Stimulated activated CD8-positive, alpha-beta memory T cell treated with anti-CD3 and anti-CD28 coated beads, Interleukin-15, amount 100 ng/mL, for 24 hours (primary cell): ENCODE measurements at places on chromosomes 4 and X.

- no peak for DNase-seq
These were observed 16.0 kb downstream of the DIAPH2 start for GRCh38 chrX:96700625-96701024.

DNA sequence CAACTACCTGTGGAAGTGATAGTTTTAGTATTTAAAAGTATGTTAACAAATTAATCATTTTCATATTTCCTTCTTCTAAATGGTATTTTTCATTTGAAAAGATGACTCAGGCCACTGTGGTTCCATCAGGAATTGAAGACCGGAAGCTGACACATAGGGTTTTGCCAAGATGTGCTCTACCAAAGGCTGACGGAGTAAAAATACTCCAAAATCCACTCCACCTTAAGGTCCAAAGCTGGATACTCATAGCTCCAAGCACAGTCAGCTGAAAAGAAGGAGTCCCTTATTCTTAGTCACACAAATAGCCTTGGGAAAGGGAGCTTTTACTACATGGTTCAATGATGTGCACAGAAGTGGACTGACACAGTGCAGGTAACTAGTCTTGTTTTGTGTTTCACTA, 472.0 kb downstream of the ARAP2 start:
- no peak for DNase-seq

GRCh38 chrX:151680805-151681204, 14.5 kb upstream of the PRRG3 start:
- DNase-seq: peak; percentile 35

DNA sequence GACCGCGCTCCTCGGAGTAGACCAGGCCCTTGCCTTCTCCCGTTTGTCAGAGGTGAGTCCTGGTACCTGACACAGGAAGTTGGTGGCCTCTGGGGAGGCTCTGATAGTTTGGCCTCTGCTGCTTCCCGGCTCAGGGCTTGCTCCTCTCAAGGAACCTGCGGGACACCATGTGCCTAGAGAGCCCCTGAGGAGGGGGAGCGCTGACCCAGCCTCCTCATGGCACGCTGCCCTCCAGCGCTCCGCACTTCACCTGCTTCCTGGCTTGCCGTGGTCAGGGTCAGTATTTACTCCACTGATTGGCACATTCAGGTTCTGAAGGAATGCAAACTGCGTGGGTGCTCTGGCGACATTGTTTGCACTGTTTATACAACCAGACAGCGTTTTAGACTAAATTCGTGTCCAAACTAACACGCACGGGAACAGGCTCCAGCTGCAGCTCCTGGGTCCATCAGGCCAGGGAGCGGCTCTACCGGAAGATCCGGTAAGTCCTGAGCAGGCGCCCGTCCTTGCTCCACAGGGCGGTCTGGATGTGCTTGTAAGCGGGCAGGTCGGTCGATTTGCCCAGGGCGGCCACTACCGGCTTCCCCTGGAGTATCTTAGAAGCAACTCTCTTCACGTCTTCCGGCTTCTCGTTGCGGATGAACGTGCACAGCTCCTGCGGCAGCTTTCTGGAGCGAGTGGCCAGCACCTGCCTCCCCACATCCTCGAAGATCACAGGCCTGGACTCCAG, 121.6 kb upstream of the GRID2 start:
- DNase-seq: no peak

DNA sequence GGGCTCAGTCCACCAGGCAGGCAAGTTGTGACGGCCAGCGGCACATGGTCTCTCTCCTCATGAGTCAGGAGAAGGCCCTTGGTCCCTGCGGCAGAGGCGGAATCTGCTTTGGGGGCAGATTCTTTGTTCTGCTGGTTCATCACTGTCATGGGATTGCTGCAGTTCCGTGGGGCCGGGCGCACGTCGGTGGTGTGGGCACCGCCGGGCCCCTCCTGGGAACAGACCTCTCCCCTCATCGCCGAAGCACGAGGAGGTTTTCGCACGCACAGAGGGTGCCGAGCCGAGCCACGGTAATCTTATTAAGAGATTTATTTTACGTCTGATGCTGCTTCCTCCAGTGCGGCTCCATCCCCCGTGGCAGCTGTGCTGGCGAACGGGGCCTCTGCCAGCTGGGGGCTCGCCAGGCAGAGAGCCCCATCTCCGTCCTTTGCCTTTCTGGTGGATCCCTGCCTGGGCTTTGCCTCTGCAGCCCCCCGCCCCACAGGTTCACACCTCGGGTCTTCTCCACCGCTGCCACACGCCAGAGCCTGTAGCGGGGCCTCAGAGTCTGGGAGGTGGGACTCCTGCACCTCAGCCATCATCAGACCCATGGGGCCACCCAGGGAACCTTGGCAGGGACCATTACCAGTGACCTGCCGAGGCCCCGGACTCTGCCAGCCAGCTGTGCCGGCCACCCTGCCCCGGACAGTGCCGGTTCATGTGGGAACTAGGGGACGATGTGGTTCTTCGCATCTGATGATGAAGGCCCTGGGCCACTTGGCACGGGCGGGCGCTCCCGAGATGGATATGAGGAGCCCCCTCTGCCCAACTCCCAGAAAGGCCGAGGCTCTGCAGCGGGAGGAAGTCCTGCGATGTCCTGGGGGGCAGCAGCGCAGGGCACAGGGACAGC, 86.7 kb upstream of the NKX1-1 start:
- no peak for DNase-seq

- DNase-seq: no peak
These were observed 542.8 kb downstream of the GALNTL6 start for GRCh38 chr4:172356016-172356415.

- DNase-seq: no peak
These were observed 78.5 kb downstream of the SCLT1 start for GRCh38 chr4:129014566-129015509.

GRCh38 chrX:46710425-46710824, 48.5 kb downstream of the SLC9A7 start:
- DNase-seq: no peak

DNA sequence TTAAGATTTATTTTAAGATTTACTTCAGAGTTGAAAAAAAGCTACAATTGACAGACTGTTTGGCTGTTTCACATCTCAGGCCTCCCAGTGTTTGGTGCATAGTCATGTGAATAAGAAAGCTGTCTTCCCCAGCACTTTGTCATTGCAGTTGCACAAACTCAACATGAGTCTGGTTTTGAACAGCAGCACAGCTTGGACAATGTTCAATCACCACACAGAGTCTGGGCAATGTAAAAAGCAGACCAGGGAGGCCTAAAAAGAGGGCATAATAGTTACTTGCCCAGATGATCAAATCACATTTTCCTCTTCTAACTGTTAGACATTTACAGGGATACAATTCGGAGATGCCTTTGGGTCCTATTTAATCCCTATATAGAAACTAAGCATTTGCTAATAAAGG, 1055.0 kb downstream of the RPA4 start:
- no peak for DNase-seq

DNA sequence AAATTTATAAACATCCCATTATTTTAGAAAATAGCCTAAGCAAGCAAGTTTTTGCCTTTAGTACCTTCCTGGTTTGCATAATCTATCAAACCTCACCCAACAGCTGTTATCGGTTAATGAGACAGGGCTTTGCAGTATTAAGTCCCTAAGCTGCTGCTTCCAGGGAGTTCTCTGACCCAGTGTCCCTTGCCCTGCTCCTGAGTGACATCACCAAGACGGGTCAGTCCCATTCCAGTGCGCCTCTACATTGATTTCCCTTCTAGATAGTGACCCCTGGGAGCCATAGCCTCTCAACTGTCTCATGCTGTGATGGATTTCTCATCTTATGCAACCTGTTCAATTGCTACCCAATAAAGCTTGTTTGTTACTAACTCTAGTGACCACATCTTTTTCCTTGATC, 410.4 kb downstream of the SPOCK3 start:
- DNase-seq: no peak
